ENCODE measurements at places on chromosomes 7 and 10. TPM values are rescaled to one million over a fixed set of nuclear protein-coding genes. Genes with fewer than 3 reads are reported as not detected.

Gene SLC13A4
- 6.2 TPM for polyA plus RNA-seq

DNA sequence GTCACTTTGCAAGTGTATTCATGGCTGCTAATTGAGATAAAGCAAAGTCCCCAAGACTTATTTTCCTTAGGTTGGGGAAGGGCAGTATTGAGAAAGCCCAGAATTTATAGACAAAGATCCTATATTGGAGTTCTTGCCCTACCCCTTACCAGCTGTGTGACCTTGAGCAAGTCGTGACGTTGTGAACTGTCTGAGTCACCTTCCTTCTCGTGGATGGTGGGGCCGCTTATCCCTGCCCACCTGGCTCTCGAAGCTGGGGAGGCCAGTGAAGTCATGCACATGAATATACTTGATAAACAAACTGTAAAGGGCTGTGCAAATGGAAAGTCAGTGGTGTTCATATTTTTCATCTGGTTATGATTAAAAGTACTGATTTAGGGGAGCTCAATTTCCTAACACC, 127.4 kb downstream of the TACC2 start:
- DNase-seq, result no peak

Gene ZNF783
- polyA plus RNA-seq, result 17.0 TPM

Gene SPAM1
- polyA plus RNA-seq, result 0.10 TPM

Gene GPR15LG
- polyA plus RNA-seq, result 0.52 TPM

Gene UBTD1
- polyA plus RNA-seq, result 6.5 TPM

- DNase-seq, result no peak
These were observed 741.2 kb upstream of the ZWINT start for GRCh38 chr10:57102236-57102635.

Gene PPP1R17
- polyA plus RNA-seq, result not detected

DNA sequence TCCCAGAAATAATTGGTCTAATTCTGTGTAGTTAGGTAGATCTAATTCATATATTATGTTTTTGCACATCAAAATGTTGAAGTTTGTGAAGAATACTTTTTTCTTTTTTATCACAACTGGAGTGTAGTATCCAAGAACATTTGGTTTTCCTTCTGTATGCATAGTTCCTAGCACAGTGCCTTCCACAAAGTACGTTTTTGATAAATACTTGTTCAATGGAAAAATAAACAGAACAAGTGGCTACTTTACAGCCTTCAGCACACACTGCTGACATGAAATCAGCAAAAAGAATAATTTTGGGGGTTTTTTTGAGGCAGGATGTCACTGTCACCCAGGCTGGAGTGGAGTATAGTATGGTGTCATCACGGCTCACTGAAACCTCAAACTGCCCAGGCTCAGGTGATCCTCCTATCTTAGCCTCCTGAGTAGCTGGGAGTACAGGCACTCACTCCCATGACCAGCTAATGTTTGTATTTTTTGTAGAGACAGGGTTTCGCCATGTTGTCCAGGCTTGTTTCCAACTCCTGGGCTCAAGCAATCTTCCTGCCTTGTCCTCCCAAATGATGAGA, 27.9 kb downstream of the TARP start:
- no peak for DNase-seq

Gene PHKG1
- polyA plus RNA-seq, result 2.9 TPM

DNA sequence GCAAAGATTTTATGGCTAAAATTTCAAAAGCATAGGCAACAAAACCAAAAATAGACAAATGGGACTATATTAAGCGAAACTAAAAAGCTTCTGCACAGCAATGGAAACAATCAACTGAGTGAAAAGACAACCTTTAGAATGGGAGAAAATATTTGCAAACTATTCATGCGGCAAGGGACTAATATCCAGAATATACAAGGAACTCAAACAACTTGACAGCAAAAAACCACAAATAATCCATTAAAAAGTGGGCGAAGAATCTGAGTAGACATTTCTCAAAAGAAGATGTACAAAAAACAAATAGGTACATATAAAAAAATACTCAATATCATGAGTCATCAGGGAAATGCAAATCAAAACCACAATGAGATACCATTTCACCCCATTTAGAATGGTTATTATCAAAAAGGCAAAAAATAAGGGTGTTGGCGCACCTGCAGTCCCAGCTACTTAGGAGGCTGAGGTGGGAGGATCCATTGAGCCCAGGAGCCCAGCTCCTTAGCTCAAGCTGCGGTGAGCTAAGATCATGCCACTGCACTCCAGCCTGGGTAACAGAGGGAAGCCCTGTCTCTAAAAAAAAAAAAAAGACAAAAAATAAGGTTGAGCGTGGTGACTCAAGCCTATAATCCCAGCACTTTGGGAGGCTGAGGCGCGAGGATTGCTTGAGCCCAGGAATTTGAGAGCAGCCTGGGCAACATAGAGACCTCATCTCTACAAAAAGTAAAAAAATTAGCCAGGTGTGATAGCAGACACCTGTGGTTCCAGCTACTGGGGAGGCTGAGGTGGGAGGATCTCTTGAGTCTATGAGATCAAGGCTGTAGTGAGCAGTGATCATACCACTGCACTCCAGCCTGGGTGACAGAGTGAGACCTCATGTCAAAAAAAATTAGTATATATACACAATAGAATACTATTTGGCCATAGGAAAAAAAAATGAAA, 4.2 kb upstream of the CCM2 start:
- DNase-seq, result no peak

- DNase-seq, result no peak
These were observed 121.3 kb downstream of the PPP1R3A start for GRCh38 chr7:113797420-113798010.

DNA sequence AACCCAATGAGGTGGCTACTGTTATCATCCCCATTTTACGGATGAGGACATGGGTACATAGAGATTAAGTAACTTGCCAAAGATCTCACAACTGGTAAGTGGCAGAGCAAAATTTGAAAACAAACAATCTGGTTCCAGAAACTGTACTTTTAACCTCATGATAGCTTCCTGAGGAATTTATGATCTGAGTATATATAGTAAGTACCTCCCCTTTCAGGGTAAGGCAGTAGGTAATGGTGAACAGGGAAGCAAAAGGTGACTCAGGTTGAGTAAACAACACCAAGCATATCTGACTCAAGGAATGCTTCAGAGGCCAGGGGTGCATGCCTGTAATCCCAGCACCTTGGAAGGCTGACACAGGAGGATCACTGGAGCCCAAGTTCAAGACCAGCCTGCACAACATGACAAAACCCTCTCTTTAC, 21.1 kb downstream of the KLLN start:
- no peak for DNase-seq

GRCh38 chr10:43355749-43356371, 15.6 kb upstream of the FXYD4 start:
- no peak for DNase-seq

Gene EIF5AL1
- 1.4 TPM for polyA plus RNA-seq
